Mammary epithelial cell (primary cell): ENCODE measurements at places on chromosomes 16 and 17. TPM values are rescaled to one million over a fixed set of nuclear protein-coding genes. Genes with fewer than 3 reads are reported as not detected.

KRT33B gene
- 0.21 TPM in 1 of 2 replicates, not detected in the other for total RNA-seq

ST6GALNAC2 gene
- total RNA-seq: 221 TPM

PDK2 gene
- 18.2 TPM for total RNA-seq

DHRS7C gene
- total RNA-seq: not detected

C1QTNF8 gene
- not detected for total RNA-seq

SKAP1 gene
- total RNA-seq: not detected

LDHD gene
- 0.86 and 1.4 TPM in 2 replicates for total RNA-seq

GCGR gene
- total RNA-seq: not detected

GSG1L gene
- not detected for total RNA-seq

RPRML gene
- total RNA-seq: not detected in 2 replicates

CDH8 gene
- 6.0 TPM for total RNA-seq

SHISA6 gene
- total RNA-seq: not detected in 2 replicates

HS3ST3B1 gene
- 14.7 TPM for total RNA-seq

EPX gene
- total RNA-seq: not detected

IGFBP4 gene
- total RNA-seq: 9.9 and 13.0 TPM in 2 replicates

KIF19 gene
- not detected in 2 replicates for total RNA-seq

PLD2 gene
- total RNA-seq: 35.4 and 42.9 TPM in 2 replicates

KCNJ2 gene
- 0.26 TPM in 1 of 2 replicates, not detected in the other for total RNA-seq

CNTD1 gene
- total RNA-seq: under 0.01 TPM
